ENCODE measurements at places on chromosomes 7 and 10.
A peak's percentile ranks its signal among the peaks of the same experiment; 100 is the strongest.

- DNase-seq, result no peak
Observed at GRCh38 chr10:67110286-67110685, 184.4 kb downstream of the LRRTM3 start.

DNA sequence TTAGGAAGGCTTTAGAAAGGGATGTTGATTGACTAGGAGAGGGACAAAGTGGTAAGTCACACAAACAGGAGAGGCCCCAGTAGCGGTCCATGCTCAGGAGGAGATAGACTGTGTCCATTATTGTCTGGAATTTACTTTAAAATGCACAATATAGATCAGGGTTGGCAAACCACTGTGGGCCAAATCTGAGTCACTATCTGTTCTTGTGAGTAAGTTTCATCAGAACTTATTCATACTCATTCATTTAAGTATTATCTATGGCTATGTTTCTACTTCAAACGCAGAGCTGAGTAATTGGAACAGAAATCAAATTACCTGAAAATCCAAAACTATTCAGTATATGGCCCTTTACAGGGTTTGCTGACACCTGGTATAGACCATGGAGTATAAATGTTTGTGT lies 166.5 kb downstream of the COL28A1 start:
- DNase-seq, result no peak

DNA sequence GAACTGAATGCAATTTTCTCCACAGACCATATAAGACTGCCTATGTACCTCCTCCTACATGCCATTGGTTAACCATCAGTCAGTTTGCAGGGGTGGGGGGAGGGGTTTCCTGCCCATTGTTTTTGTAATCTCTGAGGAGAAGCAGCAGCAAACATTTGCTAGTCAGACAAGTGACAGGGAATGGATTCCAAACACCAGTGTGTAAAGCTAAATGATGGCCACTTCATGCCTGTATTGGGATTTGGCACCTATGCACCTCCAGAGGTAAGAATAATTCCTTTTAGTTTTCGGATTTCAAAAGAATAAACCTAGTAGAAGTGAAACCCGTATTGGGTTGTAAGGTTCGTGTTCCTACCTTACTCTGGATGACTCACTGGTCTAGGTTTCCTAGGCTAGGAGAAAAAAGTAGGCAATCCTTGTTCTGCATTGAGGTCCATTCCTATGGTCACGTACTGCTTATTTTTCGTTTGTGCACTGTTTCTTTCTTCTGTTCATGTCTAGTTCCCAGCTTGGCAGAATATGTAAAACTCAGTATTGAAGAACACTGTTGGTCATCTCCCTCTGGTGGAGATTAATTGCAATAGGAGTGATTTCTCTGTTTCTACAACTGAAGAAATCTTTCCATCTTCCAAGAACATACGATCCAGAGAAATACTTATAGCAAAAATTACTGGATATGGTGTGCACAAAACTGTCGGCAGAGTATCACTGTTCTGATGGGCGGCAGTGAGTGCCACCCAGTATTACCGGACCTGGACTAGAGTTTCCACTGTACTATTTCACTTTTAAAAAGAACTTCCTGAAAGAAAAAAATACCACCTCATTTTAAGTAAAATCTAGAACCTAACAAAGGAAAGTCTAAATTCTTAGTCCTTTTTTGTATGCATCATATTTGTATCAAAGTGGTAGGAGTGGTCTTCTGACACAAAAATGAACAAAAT lies at the start of gene AKR1C3:
Gene AKR1C3 (plus strand): TSS at position 150 of the 941 bp plus-strand sequence. CDS start 31 bp downstream, at position 181.
- DNase-seq, result peak; percentile 35

GRCh38 chr7:134589491-134589941 lies 40.6 kb downstream of the AKR1B15 start:
- no peak for DNase-seq
